Foreskin fibroblast (primary cell): ENCODE measurements at places on chromosomes 2 and 18.

GRCh38 chr18:40708726-40709125, 1246.3 kb upstream of the PIK3C3 start:
- no peak for DNase-seq

- no peak for DNase-seq
Observed at GRCh38 chr2:214674278-214674677, 135.2 kb downstream of the BARD1 start.

GRCh38 chr18:58288921-58289797, 245.1 kb downstream of the NEDD4L start:
- DNase-seq, result peak; percentile 28

DNA sequence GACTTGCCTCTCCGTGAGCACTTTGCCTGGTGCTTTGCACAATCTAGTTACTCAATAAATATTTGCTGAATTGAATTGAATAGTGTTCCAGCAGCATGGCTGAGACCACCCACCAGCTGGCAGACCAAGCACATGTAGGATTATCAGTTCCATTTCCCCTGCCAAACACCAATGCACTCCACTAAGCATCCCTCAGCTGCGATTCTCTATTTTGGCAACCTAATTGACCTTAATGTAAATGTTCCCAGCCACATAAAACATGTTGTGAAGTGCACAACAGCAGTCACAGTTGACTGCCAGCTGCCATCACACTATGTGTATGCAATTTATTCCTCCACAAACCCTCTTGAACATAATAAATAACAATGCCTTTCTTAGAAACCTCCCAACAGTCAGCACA, 1879.4 kb upstream of the PIK3C3 start:
- DNase-seq, result no peak

- DNase-seq, result no peak
Observed at GRCh38 chr18:13577781-13578180, 148.6 kb downstream of the FAM210A start.

DNA sequence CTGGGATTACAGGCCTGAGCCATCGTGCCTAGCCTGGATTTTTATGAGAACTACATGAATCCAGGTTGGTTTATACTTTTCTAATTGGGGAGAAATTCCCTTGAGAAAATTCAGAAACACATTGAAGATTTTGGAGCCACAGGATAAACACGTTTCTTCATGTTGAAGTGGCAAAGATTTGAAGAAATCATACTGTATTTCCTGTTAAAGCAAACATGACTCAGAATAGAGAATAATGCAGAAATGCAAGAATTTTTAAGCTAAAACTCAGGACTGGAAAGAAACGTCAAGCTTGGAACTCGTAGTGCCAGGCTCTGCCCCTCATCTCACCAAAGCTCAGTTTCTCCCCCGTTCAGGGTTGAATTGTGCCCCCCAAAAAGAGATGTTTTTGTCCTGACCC, 32.1 kb upstream of the TAF1B start:
- DNase-seq, result no peak

DNA sequence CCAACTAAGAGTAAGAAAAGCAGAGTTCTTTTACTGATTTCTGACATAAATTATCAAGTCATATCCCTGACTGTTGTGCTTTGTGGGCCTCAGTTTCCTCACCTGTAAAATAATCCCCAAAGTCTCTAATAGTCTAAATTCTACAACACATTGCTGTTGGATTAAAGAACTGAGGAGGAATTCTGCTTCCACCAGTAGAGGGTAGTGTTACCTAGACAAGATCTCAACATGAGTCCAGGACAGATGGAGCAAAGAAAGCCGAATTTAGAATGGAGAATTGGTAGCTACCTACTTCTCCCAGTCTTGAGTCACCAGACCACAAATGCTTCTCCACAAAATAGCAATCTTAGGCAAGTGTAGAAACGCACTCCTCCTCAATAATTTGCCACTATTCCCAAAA, 462.5 kb upstream of the FSHR start:
- DNase-seq, result peak; percentile 1

DNA sequence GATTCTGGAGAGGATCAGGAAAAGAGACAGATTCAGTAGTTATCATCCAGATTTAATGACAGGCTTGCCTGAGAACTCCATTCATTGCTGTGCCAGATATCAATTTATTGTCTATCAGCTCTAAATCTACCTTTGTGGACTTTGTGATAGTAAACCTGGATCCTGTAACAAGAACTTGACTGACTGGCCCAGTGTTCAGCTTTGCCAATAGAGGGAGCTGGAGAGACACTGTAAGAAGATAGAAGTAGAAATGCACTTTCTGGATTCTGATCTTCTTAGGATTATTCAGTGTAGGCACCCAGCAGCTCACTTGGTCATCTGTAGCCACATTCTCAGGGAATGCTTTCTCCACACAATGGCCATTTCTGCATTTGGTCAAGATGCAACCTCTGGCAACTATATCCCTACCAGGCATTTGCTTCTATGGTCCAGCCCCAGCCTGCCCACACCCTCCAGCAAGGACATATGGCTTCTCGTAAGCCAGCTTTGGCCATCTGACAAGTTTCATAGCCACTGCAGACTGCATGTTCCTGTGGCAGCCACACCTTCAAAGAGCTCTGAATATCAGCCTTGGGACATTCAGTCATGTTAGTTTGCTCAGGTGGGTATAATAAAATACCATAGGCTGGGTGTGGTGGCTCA, 6.1 kb upstream of the SERPINB8 start:
- DNase-seq, result peak; percentile 42

DNA sequence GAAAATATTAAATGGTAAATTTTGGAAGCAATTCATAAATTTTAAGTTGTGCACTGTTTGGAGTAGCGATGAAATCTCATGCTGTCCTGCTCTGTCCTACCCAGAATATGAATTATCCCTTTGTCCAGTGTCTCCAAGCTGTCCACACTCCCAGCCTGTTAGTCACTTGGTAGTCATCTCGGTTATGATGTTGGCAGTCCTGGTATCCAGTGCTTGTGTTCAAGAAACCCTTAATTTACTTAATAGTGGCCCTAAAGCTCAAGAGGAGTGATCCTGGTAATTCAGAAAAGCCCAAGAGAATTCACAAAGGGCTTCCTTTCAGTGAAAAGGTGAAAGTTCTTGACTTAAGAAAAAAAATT, 71.8 kb upstream of the STAM2 start:
- DNase-seq, result peak; percentile 28

GRCh38 chr18:23143815-23144261, 8.6 kb downstream of the CABLES1 start:
- no peak for DNase-seq

DNA sequence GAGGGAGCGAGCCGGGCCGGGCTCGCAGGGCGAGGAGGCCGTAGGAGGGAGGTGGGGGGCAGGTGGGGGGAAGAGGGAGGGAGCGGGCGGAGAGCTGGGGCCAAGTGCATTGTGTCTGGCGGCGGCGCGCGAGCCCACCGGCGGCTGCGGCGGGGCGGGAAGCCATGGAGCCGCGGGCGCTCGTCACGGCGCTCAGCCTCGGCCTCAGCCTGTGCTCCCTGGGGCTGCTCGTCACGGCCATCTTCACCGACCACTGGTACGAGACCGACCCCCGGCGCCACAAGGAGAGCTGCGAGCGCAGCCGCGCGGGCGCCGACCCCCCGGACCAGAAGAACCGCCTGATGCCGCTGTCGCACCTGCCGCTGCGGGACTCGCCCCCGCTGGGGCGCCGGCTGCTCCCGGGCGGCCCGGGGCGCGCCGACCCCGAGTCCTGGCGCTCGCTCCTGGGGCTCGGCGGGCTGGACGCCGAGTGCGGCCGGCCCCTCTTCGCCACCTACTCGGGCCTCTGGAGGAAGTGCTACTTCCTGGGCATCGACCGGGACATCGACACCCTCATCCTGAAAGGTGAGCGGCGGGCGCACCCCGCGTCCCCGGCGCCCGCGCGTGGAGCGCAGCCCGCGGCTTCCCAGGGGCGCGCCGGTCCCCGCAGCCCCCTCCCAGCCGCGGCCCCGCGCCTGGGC, at the start of gene TMEM178A:
Gene TMEM178A, plus strand, starts transcription at position 107 of the 680 bp plus-strand sequence. Its CDS starts 58 bp downstream, at position 165.
- DNase-seq, result no peak

DNA sequence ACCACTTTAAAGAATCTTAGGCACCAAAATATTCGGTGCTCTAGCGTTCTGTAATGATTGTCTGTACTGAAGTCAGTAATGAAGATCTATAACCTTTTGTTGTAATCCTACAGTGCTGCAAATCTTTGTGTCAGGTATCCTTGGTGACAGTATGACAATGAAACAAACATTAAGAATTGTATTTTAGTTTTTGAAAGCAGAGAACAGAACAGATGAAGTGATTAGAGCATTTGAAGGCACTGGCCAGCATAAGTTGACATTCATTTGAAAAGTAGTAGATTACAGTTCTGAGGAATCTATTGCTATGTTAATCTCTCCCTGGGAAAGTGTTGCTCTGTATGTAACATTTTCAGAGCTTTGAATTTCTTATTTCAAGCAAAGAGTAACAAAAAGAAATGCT, 451.2 kb downstream of the NUP35 start:
- DNase-seq, result no peak
